ENCODE measurements at places on chromosomes 1 and 21. TPM values are rescaled to one million over a fixed set of nuclear protein-coding genes. Genes with fewer than 3 reads are reported as not detected.

DNA sequence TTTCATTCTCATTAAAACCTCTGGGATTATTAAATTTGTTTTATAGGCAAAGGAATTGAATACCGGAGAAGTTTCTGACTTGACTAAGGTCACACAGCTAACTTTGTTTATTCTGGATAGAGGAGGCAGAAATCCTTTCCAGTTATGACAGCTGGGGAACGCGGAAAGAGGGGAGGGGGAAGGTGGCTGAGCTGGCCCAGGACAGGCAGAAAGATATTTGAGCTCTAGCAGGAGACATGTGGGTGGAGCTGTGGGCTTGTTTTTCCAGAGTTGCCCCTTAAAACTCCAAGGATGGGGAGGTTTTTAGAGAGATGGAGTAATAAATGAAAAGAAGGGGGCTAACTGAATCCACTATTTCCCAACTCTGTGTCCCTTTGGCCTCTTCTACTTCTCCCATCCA, 27.8 kb downstream of the FOXD2 start:
- no peak for DNase-seq
- peaks cover 39% of the 10 kb centered on the region for H3K27me3 ChIP-seq
- no peak overlapping the region for H3K4me3 ChIP-seq

DNA sequence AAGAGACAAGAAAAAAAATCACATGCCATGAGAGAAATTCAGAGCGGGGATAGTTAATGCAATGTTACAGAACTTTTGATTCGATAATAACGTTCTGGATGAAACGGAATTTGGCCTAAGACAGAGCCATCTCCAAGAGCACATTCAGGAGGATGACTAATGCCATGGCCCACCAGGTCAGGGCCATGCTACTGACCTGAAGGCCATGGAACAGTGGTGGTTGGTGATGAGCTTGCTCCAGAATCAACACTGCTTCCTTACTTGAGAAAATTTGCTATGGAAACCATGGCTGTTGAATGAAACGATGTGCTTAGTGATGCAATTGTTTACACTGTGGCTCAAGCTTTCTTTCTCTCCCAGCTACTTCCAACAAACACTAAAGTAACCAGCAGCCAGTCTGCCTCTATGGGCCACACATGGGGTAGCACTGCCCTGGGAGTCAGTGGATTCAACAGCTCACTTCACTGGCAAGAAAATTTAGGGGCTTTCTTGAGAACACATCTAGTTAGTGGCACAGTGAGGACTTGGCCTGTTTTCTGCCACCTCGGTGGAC, 299.1 kb downstream of the PCP4 start:
- H3K27ac ChIP-seq = no peak overlapping the region
- DNase-seq = no peak
- H3K36me3 ChIP-seq = no peaks in the 10 kb centered on the region
- H3K4me1 ChIP-seq = no peaks in the 10 kb centered on the region
- H3K4me3 ChIP-seq = no peak overlapping the region

DNA sequence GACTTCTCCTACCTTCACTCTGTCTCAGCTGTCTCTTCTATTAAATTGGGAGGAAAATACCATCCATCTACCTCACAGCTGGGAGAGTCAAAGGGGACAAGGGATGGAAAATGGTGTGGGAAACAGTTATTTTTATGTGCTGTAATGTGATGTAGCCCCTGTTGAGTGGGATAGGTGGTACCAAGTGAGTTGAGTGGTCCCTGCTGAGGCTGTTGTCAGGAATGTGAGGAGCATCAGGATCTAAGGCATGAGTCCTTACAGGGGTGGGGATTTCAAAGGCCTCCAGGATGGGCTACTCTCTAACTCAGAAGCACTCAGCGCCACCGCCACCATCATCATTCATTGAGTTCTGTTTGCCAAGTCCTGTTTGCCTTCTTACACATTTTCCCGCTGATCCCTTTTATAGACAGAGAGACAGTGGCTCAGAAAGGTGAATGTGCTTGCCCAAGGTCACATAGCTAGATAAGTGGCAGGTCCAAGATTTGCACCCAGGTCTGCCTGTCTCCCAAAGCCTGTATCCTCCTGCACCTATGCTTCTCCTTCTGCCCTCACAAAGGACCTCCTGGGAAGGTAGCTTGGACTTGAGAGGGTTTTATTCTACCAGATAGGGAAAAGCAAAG, 4.6 kb upstream of the ID3 start:
- H3K4me1 ChIP-seq = peaks cover 42% of the 10 kb centered on the region
- H3K27ac ChIP-seq = no peak overlapping the region
- DNase-seq = no peak

DNA sequence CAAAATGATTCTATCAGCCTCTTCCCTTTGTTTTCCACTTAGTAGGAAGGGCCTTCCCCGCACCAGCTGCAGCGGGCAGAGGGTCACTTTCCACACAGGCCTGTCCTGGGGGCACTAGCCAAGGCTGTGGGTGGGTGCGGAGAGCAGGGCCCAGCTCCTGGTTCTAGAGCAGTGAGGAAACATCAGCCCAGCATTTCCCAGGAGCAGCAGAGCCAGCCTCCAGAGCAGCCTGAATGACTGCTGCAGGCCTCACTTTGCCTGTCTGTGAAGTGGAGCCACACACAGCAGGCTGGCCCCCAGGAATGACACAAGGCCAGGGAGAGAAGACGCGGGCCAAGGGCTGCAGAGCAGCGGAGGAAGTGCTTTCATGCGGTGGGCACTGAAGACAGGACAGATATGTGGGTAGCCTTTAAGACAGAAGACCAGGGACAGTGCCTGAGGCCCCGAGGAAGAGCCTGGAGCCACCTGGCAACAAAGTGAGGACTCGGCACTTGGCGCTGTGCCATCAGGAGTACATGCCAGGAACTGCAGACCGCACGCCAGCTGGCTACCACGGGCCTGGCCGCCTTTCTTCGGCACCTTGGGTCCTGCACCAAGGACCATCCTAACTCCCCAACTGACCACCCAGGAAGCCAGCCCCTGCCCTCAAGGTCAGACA, 42.0 kb downstream of the ACOT7 start:
- DNase-seq = no peak
- H3K4me3 ChIP-seq = no peak overlapping the region
- no peak overlapping the region for H3K27ac ChIP-seq
- H3K36me3 ChIP-seq = peaks cover 4% of the 10 kb centered on the region
- peaks cover 18% of the 10 kb centered on the region for H3K4me1 ChIP-seq

DNA sequence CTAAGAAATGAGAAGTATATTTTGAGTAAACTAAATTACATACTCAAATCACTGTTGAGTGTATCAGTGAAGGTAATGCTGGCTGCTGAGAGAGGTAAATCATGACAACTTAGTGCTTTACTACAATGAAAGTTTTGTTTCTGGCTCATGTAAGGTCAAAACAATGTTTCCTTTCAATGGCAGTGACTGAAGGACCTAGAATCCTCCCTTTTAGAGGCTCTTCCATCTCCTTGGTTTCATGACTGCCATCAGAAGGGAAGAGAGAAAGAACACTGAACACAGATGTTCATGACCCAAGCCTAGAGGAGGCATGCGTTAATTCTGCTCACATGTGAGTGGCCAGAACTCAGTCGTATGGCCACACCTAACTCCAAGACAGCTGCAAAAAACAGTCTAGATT, 130.6 kb downstream of the AKT3 start:
- H3K36me3 ChIP-seq = peaks cover 5% of the 10 kb centered on the region
- no peak for DNase-seq
- H3K4me1 ChIP-seq = peaks cover 34% of the 10 kb centered on the region
- no peak overlapping the region for H3K4me3 ChIP-seq
- no peaks in the 10 kb centered on the region for H3K27me3 ChIP-seq

DNA sequence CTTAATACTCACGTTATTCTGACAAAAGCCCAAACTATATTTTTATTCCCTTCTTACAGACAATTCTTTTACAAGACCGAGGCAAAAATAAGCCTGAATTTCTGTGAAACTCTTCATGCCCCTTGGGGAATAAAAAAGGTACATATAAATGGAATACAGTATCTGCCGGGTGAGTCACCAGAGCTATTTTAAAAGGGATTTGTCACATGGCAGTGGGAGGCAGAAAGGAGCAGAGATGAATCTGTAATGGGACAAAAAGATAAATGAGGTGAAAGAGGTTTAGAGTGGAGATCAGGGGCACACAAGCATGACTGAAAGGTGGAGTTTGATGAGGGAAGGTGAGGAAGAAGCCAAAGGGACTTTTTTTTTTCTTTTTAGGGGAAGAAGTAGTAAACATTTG, 8.8 kb downstream of the XCL1 start:
- H3K4me1 ChIP-seq = no peaks in the 10 kb centered on the region
- DNase-seq = no peak
- H3K4me3 ChIP-seq = no peak overlapping the region
- H3K27me3 ChIP-seq = no peaks in the 10 kb centered on the region
- no peak overlapping the region for H3K27ac ChIP-seq

- H3K4me3 ChIP-seq = peak within 1 kb of the TSS; percentile 66
- H3K36me3 ChIP-seq = no peaks in the 10 kb centered on the region
- H3K27ac ChIP-seq = no peak within 1 kb of the TSS
- DNase-seq = peak; percentile 74
- H3K27me3 ChIP-seq = peaks cover 26% of the 10 kb centered on the region
Measured at GRCh38 chr1:208243967-208244916, at the start of gene PLXNA2. PLXNA2 (minus strand) TSS chr1:208244384; CDS start chr1:208217922, 26,462 bp downstream.

Gene CD1E
- not detected for total RNA-seq

GRCh38 chr1:8004803-8005573, 21.1 kb downstream of the ERRFI1 start:
- H3K4me1 ChIP-seq = no peaks in the 10 kb centered on the region
- no peak for DNase-seq
- H3K36me3 ChIP-seq = peaks cover 10% of the 10 kb centered on the region
- no peaks in the 10 kb centered on the region for H3K27me3 ChIP-seq

Gene CCDC185
- total RNA-seq = not detected

GRCh38 chr1:101030881-101031280, 5.3 kb upstream of the DPH5 start:
- no peaks in the 10 kb centered on the region for H3K27me3 ChIP-seq
- no peak for DNase-seq
- no peak overlapping the region for H3K4me3 ChIP-seq
- peaks cover 51% of the 10 kb centered on the region for H3K4me1 ChIP-seq

Gene H3-3A
- 275 TPM for total RNA-seq

DNA sequence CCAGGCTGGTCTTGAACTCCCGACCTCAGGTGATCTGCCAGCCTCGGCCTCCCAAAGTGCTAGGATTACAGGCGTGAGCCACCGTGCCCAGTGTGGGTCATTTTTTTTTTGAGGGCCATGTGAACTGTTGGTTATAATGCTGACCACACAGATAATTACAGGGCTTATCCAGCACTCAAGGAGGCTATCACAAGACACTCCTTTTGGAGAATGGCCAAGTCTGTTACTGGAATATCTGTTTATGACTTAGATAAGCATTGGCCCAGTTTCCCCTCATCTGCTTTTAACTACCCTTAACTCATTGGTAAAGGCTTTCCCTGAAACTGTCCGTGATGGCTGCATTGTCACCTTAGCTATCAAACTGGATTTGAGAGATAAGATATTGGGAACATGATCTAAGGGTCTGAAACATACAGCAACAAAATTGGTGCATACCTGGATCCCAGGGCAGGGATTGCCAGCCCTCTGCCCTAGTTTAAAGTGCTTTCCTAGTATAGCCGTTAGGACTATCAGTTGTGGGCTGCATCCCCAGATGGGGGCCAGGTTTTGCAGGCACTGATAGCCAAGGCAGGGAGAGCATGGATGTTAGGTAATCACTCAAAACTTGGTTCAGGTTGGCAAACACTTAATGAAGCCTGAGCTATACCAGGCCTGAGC, 15.6 kb downstream of the SZT2 start:
- H3K27me3 ChIP-seq = no peaks in the 10 kb centered on the region
- H3K27ac ChIP-seq = no peak overlapping the region
- no peak for DNase-seq

Gene ANXA9
- 0.27 TPM for total RNA-seq

Gene PDC
- total RNA-seq = not detected

GRCh38 chr1:110606657-110607535, 738 bp upstream of the KCNA2 start:
- no peaks in the 10 kb centered on the region for H3K36me3 ChIP-seq
- peak overlapping the region; percentile 68 for H3K4me3 ChIP-seq
- peaks cover 8% of the 10 kb centered on the region for H3K4me1 ChIP-seq
- no peak overlapping the region for H3K27ac ChIP-seq

GRCh38 chr1:95982711-95983110, 738.9 kb upstream of the PTBP2 start:
- H3K27ac ChIP-seq = no peak overlapping the region
- H3K4me1 ChIP-seq = no peaks in the 10 kb centered on the region
- no peaks in the 10 kb centered on the region for H3K27me3 ChIP-seq
- no peaks in the 10 kb centered on the region for H3K36me3 ChIP-seq

- no peak overlapping the region for H3K27ac ChIP-seq
- H3K4me3 ChIP-seq = peak overlapping the region; percentile 26
- peaks cover 8% of the 10 kb centered on the region for H3K4me1 ChIP-seq
- H3K36me3 ChIP-seq = no peaks in the 10 kb centered on the region
- peak; percentile 6 for DNase-seq
- peaks cover 54% of the 10 kb centered on the region for H3K27me3 ChIP-seq
Measured at GRCh38 chr1:215083383-215083961, 935 bp downstream of the KCNK2 start.

- H3K27me3 ChIP-seq = no peaks in the 10 kb centered on the region
- DNase-seq = no peak
- no peak overlapping the region for H3K27ac ChIP-seq
- H3K4me1 ChIP-seq = no peaks in the 10 kb centered on the region
- no peaks in the 10 kb centered on the region for H3K36me3 ChIP-seq
- H3K4me3 ChIP-seq = no peak overlapping the region
Measured at GRCh38 chr1:162361349-162361748, 15.3 kb downstream of the SPATA46 start.

- H3K4me3 ChIP-seq = no peak overlapping the region
- peaks cover 4% of the 10 kb centered on the region for H3K27me3 ChIP-seq
- no peak overlapping the region for H3K27ac ChIP-seq
- H3K36me3 ChIP-seq = no peaks in the 10 kb centered on the region
- no peaks in the 10 kb centered on the region for H3K4me1 ChIP-seq
Measured at GRCh38 chr1:157595356-157595755, 2.5 kb downstream of the FCRL4 start.

DNA sequence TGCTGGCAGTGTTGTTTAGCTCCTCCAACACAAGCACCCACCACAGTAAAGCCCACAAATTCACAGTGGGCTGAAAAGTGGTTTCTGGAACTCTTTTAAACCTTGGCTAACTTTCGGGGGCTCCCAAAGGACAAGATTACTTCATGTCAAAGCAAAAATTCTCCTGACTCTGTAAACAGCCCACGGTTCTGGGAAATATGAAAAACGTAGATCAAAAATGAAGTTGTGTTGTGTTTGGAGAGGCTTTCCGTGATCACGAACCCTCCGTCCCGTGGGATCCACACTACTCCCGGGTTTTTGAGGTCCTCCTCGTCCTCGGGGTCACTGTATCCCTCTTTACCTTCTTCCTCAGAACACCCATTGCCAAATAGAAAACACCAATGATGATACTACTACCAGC, 159.0 kb upstream of the RUNX1 start:
- H3K36me3 ChIP-seq = no peaks in the 10 kb centered on the region
- H3K4me1 ChIP-seq = peaks cover 26% of the 10 kb centered on the region
- no peaks in the 10 kb centered on the region for H3K27me3 ChIP-seq
- H3K27ac ChIP-seq = no peak overlapping the region
- H3K4me3 ChIP-seq = no peak overlapping the region
- no peak for DNase-seq

GRCh38 chr21:15437883-15438282, 291.9 kb upstream of the USP25 start:
- H3K27me3 ChIP-seq = no peaks in the 10 kb centered on the region
- H3K27ac ChIP-seq = no peak overlapping the region
- no peaks in the 10 kb centered on the region for H3K36me3 ChIP-seq

Gene CACHD1
- 2.3 TPM for total RNA-seq

Gene ATP1A4
- total RNA-seq = not detected

Gene TLCD4
- 0.19 TPM for total RNA-seq

GRCh38 chr1:12001249-12001917, 17.9 kb upstream of the MIIP start:
- H3K4me1 ChIP-seq = no peaks in the 10 kb centered on the region
- peaks cover 65% of the 10 kb centered on the region for H3K36me3 ChIP-seq
- no peaks in the 10 kb centered on the region for H3K27me3 ChIP-seq
- DNase-seq = peak; percentile 88
- no peak overlapping the region for H3K4me3 ChIP-seq

All from activated CD4-positive, alpha-beta T cell treated with anti-CD3 and anti-CD28 coated beads for 36 hours (primary cell).